Esophagus mucosa (tissue), 1 donor: ENCODE measurements at places on chromosomes 1 and 21. TPM values are rescaled to one million over a fixed set of nuclear protein-coding genes. Genes with fewer than 3 reads are reported as not detected.
A peak's percentile ranks its signal among the peaks of the same experiment; 100 is the strongest.

Gene CD1E
- not detected for total RNA-seq

Gene ALX3
- total RNA-seq = not detected

DNA sequence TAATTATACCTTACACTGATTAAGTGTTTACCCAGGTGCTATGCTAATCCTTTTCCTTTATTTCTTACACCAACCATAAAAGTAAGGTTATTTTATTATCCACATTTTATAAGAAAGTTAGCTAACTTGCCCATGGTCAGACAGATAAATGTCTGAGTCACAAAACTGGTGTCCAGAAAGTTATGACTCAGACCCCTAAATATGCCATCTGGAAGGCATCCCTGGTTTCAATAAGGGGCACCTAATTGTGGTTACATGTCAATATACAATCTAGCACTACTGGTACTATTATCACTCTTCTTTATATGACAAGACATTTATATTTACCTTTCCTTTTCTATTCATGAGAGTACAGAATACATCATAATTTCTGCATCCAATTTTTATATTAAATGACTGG is 496.5 kb upstream of the ADGRL2 start:
- ATAC-seq = no peak

DNA sequence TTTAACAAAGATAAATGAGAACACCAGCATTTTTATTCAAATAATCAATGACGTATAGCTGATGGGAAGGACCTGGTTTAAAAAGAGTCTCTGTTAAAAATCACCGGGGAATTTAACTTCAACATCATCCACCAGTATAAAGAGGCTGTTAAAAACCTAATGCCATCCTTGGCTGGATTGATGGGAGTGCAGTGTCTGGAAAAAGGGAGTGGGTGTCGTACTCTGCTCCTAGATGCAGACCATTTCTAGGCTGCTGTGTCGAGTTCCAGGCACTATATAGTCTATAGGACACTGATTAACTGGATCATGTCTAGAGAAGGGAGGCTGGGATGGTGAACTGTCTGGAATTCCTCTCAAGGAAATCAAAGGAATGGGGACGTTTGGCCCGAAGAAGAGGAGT is 36.1 kb downstream of the DDX20 start:
- ATAC-seq = no peak

GRCh38 chr1:910311-910880 is 13.3 kb upstream of the SAMD11 start:
- peak; percentile 6 for ATAC-seq

DNA sequence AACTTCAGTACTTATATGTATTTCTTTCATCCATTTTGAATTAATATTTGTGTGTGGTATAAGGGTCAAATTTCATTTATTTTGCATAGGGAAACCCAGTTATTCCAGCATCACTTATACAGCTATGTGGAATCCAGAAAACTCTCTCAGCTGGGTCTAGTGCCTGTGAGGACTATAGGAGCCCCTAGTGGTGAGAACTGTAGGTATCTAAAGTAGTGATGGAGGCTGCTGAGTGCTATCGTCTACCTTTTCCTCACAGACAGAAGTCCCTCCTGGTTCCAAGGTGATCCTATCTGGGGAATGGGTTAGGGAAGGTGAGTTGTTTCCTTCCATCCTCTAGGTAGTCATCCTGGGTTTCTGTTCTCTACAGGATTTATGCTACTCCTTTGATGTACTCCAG is 352.0 kb upstream of the C1orf87 start:
- no peak for ATAC-seq

DNA sequence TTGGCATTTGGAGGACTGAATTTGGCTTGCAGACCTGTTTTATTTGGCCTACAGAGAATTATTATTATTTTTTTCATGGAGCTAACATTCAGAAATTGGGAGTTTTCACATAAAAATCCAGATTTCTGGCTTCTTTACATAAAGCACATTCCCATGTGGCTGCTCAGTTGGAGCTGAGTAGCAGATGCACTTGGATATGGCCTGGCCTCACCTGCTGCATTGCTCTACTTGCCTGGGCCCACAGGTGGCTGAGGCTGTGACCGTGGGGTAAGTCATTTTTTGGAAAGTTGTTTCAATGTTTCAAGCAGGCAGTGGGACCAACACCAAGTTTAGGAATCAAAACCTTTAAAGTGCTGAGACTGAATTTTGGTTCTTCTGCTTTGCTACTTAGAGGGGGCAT is 56.7 kb downstream of the GADD45A start:
- ATAC-seq = no peak

- ATAC-seq = no peak
These were observed 73.6 kb upstream of the LRRC8B start for GRCh38 chr1:89451011-89451410.

- peak; percentile 77 for ATAC-seq
These were observed 83.9 kb downstream of the DYRK1A start for GRCh38 chr21:37450445-37450941.

GRCh38 chr1:54805466-54805865 is 4.3 kb upstream of the TTC22 start:
- no peak for ATAC-seq

- no peak for ATAC-seq
These were observed 5.3 kb downstream of the KRTAP10-1 start for GRCh38 chr21:44534688-44535087.

- peak; percentile 38 for ATAC-seq
These were observed 31.8 kb upstream of the JUN start for GRCh38 chr1:58815686-58816071.

Gene LYST
- total RNA-seq = 19.2 TPM

GRCh38 chr1:213136190-213136917 is 85.3 kb downstream of the RPS6KC1 start:
- ATAC-seq = no peak

DNA sequence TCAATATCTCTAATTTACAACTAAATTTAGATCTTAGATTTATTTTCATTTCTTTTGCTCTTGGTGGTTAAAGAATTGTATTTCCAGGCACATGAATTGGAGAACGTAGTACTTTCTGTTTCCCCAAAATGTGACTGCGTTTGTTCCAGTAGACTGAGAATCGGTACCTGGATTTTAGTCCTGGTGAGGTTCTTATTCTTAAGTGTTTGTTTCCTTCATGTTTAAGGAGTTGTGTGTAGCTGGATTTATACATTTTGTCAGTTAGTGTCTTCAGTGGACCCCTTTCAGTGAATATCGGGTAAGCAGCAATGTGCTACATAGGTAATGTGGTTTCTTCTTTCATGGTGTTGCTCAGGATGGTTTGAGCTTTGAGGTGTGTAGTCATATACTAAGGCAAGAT is 6.8 kb downstream of the MIER1 start:
- no peak for ATAC-seq

GRCh38 chr1:3638027-3638426 is 11.9 kb downstream of the WRAP73 start:
- ATAC-seq = no peak

Gene GUCA2B
- not detected for total RNA-seq

- ATAC-seq = peak; percentile 12
These were observed 856 bp downstream of the NRDC start for GRCh38 chr1:51877434-51878307.

Gene SPRR4
- not detected for total RNA-seq

DNA sequence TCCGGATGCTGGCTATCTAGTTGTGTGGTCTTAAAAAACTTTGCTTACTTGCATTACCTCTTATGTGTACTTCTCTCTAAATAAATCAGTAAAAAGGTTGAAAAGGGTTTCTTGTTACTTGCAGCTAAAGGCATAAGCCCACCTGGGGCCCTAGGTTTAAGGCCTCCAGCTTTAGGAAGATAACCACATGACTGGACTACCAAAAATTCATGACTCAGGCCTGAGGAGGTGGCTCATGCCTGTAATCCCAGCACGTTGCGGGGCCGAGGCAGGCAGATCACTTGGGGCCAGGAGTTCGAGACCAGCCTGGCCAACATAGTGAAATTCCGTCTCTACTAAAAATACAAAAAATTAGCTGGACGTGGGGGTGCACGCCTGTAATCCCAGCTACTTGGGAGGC is 142.9 kb downstream of the APP start:
- ATAC-seq = no peak

Gene VSIG8
- total RNA-seq = 1.2 TPM

DNA sequence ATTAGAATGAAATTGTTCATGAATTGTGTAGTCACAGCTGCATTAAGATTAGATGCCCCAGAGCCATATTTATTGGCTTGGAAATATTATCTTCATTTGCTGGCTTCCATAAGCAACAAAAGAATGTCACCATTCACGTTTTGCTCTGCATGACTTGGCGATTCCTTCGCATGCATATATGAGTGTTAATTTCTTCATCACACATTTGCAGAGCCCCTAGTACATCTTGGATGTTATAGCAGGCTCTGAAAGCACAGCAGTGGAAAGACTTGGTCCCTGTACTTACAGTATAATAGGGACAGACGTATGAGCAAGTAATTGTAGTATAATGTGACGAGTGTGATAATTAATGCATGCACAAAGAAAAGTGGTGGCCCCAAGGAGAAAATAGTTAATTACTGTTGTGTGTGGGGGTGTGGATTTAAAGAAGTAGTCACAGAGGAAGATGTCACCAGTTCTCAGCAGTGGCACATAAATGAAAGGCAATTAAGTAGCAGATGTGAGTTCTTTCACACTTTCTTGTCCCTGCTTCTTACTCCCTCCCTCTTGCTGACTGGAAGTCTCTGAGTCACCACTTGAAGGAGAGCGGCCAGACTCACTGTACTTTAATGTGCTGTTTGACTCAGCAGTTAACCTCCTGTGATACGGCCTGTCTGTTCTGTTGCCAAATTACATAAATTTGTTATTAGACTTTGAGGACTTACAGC is 21.0 kb downstream of the S100A10 start:
- peak; percentile 82 for ATAC-seq

Gene LUZP1
- 17.1 TPM for total RNA-seq

- ATAC-seq = no peak
These were observed 38.8 kb downstream of the DDR2 start for GRCh38 chr1:162670928-162671663.

Gene CR1L
- not detected for total RNA-seq

GRCh38 chr1:6867321-6867720 is 82.1 kb downstream of the CAMTA1 start:
- no peak for ATAC-seq

GRCh38 chr1:245051349-245052221 is 103.2 kb upstream of the KIF26B start:
- ATAC-seq = no peak

DNA sequence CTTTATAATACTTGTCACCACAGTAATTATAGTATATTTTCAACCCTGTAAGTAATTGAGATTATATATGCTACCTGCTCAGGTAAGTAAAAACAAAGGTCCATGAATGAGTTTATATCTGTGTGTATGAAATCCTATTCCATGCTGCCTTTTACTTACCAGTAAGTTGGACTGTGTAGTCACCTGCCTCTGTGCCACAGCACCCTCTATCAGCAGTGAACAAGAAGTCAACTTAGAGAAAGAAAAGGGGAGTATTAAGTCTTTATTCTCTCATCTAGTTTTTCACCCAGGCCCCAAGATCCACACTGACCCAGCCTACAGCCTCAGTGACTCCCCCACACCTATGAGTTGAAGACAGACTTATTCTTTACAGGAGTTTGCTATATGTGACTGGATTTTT is 36.9 kb upstream of the IFI16 start:
- peak; percentile 31 for ATAC-seq

- no peak for ATAC-seq
These were observed 4.6 kb upstream of the KCNA2 start for GRCh38 chr1:110610696-110611286.

- peak; percentile 25 for ATAC-seq
These were observed 4.1 kb upstream of the PTPN7 start for GRCh38 chr1:202164271-202165037.

DNA sequence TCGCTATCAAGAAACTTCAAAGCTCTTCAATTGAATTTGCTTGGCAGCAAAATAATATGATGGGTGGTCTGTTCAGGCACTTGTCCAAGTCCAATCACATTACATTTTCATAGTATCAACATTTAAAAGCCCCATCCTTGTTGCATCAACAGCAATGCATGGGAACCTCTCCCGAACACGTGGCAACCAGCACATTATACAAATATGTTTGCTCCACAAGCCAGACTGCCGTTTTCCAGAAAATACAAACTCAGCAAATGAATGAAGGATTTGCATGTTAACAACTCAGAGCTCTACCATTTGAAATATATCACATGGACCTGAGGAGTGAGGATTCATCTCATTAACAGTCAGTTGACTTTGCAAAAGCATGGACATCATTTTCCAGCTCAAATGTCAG is 20.0 kb upstream of the LYPLAL1 start:
- no peak for ATAC-seq

DNA sequence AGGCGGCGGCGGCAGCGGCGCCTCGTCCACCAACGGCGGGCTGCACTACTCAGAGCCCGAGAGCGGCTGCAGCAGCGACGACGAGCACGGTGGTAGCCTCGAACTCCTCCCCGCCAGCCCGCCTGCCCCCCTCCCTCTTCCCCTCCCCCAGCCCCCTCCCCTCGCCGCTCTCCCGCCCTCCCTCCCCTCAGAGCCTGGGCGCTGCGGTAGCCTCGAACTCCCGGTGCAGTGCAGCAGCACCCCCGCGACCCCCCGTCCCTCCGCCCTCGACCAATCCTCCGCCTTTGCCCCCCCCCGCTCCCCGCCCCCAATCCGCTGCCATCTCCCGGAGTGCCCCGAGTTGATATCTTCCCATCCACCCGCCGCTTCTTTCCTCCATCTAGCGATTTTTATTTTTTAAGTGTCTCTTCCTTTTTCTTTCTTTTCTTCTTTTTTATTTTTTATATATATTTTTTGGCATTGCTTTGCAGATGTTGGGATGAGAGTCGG is 516 bp downstream of the RCOR3 start:
- ATAC-seq = peak; percentile 32

DNA sequence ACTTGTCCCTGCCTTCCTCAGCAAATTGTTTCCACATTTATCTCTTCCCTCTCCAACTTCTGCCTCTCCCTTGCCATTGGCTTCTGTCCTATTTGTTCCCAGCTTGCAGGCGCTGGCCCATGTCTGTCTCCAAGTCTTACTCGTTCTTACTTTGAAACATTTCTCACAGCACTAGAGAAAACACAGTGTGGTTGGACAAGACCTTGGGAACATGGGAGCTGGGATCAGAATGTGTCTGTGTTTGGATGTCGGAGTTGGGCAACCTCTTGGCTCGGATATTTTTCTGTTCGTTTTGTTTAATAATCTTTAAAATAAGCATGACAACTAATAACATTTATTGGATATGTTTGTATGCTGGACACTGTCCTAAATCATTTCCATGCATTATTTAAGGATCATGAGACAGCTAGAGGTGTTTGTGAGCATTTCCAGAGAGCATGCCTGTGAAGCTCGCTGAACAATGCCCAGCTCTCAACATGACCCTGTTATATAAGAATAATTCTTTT is 5.9 kb upstream of the BRWD1 start:
- ATAC-seq = no peak

- no peak for ATAC-seq
These were observed 86.7 kb downstream of the GALNT2 start for GRCh38 chr1:230153641-230154296.
